ENCODE measurements at places on chromosomes 5 and 9.

DNA sequence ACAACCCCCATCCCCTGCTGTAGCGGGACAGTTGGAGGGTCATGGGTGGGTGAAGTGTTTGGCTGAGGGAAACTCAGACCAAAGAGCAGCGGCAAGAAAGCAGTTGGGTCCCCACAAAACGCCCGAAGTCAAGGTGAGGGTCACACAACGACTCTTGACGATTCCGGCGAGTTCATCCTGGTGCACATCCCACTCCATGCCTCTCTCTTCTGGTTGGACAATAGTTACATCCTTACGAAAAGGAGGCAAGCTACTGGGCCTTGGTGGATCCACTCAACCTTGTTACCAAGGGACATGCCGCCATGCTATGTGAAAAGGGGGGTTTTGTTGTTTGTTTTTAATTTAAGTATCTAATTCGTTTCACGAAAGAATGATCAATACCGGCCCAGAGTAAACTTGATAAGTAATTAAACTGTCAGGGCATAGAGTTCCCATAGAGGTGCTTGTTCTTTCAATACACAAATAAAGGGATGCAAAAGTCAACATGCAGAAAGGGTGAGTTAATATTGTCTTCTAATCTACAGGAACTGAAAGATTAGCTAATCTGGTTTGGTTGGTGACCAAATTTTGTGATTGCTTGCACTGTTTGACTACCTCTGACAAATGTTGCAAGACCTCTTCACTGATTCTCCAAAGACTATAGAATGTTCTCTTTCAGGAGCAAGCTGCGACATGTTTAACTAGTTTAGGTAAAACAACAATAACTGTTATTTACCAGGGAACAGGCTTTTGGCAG is 732 bp upstream of the SMIM15 start:
- DNase-seq = no peak

GRCh38 chr5:138257583-138257982 is 16.8 kb downstream of the GFRA3 start:
- no peak for DNase-seq

GRCh38 chr5:177222269-177222668 is 81.2 kb downstream of the RAB24 start:
- no peak for DNase-seq

DNA sequence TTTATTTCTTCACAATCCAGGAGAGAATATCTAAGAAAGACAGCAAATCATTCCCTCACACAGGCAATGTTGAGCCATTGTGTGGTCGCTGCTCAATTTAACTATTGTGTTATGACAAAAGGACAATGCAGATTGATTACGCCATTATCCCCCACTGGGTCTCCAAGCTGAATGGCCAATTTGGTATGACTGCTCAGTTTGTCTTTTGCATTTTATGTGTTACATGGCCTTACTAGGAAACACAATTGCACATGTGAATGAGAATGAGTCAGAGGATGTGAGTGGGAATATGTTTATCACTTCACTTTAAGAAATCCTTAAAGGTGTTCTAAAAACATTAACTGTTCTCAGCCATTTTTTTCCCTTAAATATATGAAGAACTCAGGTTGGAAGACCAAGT is 108.3 kb downstream of the FAM174A start:
- DNase-seq = no peak

- no peak for DNase-seq
Measured at GRCh38 chr5:151022511-151023018, 2.2 kb downstream of the GPX3 start.

DNA sequence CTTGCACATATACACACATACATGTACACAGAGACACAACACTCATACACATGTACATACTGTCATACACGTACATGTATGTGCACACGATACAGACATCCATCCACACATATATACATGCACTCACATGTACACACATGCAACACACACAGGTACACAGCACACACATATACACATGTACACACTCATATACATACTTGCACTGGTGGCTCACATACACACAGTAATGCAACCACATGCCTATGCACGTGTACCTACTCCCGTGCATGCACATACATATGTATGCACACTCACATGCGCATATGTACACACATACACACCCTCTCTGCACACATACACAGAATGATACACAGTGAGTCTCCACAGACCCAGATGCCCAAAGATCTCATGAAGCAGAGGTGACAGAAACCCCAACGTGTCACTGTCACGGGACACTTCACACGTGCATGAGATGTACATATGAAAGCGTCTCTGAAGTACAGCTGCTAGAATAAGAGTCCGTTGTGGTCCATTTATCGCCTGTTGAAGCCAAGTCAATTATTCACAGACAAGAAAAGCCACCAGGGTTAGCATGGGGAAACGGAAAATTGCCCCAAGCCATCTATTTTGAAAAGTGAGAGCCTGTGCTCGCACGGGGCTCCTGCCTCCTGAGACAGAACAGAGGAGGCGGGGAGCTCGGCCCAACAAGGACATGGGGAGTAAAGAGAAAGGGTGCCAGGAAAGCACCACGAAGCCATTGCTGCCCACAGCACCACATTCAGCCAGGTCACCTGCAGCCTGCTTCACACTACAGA is 24.9 kb downstream of the LPCAT1 start:
- DNase-seq = no peak

- DNase-seq = no peak
Measured at GRCh38 chr5:137179203-137179602, 319.9 kb downstream of the SPOCK1 start.

GRCh38 chr9:136328011-136328621 is 777 bp downstream of the GPSM1 start:
- no peak for DNase-seq

DNA sequence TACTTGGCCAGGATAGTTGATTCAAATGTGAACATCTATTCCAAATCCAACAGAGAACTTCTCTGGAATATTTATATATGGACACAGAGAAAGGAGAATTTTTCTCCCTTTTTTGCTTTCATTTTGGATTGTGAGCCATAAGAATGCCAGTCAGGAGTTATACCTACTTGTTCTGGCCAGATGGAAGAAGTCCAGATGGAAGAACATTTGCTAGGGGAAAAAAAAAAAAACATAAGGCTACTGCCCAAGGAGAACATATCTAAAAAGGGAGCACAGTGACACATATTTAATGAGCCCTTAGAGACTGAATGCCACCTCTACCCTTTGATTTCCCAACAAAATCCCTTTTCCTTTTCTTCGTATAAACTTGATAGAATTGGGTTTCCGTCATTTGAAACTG is 61.7 kb upstream of the PPP2R2B start:
- DNase-seq = no peak

- DNase-seq = no peak
Measured at GRCh38 chr9:98287384-98287783, 31.9 kb upstream of the TBC1D2 start.

DNA sequence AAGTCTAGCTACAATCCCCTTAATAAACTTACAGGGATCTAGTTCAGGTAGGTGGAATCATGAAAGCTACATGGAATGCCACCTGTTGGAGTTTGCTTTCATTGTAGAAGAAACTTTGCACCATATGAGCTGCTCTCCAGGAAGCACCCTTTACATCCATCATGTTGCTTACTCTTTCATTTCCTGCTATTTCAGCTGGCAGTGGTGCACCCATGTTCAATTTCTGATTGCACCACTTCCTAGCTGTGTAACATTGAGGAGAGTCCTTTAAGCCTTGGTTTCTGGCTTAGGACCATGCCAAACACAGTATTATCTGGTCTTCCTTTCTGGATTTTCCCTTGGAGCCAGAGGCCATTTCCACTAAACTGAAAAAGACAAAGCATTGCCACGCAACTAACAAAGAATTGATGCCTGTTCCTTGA is 123.3 kb upstream of the SLC12A2 start:
- no peak for DNase-seq

DNA sequence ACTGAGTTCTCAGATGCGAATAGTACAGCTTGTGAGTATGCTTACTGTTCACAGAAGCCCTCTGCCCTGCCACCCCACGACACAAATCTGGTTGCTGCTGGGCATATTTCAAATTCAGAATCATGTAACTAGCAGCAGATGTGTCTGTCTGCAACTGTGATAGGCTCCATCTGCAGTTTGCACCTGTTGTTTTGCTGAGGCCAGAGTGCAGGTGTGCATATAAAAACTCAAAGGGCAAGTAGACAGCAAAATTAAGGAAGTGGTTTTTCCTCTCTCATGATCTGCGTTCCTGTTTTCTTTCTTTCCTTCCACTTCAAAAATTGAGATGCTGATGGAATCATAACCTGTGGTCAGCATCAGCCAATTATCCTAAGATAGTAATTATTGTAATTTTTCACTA is 1000.5 kb downstream of the PTPRD start:
- no peak for DNase-seq

DNA sequence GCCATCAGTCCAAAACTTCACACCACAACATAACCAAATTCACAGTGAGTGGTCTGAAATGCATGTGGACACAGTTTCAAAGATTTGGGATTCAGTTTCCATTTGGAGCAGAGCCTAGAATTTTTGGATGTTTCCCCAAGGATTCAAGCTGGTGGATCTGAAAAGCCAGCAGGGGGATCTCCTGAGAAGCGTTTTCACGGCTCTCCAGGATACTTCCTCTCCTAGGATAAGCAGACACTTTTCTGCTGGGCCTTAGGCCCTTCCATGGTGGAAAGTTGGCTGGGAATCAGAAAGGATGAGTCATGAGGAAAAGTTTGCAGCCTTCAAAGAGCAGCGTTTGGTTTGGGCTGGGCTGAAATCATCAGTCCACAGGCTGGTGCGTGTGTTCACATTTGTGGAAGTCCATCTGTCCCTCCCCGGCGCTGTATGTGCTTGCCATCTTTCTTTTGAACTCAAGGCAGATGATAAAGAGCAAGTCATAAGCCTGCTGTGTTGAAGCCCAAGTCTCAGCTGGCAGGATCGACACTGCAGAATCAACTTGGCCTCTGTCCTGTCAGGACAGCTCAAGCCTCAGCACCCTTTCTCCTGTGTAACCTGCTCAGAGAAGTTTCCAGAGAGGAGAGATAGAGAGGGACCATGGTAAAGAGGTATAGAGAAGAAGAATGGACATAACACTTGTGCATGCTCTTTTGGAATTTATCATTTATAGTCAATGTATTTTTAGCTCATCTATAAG is 152.6 kb upstream of the MSX2 start:
- DNase-seq = no peak

DNA sequence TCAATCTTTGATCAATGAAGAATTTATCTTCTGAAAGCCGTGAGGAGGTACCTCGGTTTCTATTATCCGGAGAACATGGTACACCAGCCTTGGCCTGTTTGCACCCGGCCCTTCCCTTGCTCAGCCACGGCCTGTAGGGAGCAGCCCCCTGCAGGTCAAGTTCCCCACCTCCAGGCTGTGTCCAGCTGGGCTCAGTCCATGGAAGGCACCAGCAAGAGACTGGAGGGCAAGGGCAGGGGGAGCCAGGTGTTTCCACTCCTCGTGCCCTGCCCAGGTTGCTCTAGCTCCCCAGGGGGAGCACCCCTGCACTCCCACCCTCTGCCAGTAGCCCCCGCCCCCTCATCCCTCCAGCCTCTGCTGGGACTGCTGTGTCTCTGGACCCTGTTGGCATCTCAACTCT is 87.3 kb upstream of the ADAMTS2 start:
- no peak for DNase-seq

GRCh38 chr5:169650701-169651331 is 13.7 kb downstream of the DOCK2 start:
- DNase-seq = no peak

Measured in activated T-cell treated with anti-CD3 and anti-CD28 coated beads for 4 hours (primary cell).